ENCODE measurements at places on chromosomes 3 and 15.

DNA sequence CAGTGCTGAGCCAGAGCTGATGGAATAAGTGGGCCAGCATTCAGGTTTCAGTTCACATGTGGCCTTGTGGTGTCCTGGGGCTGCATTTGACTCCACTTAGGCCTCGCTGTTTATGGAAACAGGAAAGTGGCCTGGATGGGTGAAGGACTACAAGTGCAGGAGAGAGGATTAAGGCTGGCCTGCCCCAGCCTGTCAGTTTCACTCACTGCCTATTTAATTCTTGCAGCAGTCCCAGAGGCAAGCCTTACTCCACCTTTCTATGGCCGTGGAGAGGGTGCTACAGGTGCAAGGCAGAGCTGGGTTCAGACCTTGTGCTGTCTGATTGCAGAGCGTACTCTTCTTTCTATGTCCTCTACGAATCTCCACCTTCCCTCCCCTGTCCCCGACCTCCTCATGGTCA, 37.7 kb downstream of the ABHD17C start:
- no peak for DNase-seq

DNA sequence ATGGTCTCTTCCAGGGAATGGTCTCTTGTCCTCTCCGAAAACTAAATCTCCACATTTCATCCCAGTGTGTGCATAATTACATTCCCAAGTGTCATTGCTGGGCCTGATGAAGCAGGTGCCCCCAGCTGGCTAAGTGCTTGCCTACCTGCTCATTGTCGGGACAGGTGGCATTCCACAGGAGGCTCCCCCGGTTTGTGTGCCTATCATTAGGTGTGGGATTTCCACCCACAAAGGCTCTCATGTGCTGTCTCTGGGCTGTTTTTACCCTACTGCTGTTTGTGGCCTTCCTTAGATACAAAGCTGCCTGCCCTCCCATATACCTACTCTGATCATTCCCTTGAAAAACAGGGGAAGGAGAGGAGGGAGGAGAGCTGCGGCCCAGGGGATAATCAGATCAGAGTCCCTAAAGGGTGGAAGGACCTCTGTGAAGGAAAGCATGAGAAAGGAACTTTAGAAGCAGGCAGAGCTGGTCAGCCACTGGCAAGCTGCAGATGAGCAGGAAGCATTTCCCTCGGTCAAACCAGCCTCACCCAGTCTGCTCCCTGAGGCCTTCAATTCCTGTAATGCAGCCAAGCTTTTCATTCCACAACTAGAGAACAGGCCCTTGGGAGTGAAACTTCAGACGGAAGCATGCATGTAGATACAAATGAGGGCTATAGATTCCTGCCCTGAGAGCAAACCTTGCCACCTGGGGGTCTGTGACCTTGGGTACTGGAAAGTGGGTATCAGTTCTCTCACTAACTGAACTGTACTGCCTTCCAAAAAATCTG, 60.7 kb upstream of the HEG1 start:
- DNase-seq = no peak

- no peak for DNase-seq
Measured at GRCh38 chr3:195769551-195769950, 42.2 kb downstream of the MUC4 start.

DNA sequence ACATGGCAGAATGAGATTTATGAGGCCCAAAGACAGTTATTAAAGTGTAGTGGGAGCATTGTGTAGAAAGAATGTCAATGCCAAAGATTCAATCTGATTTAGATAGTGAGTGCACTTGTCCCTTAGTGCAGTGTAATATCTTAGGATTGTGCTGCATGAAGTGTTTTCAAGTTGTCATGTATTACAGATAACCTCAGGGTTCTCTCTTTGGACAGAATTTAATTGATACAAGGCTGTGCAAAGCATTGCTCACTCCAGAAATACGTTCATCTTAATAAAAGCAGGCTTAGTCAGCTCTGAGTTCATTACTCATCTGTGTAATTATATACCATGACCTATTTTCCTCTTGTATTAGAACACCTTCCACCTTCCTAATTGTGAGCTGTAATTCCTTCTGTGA, 16.0 kb upstream of the GPR171 start:
- no peak for DNase-seq

GRCh38 chr3:110459021-110459420, 612.6 kb upstream of the NECTIN3 start:
- DNase-seq = no peak

GRCh38 chr3:5231487-5231886, 44.0 kb downstream of the EDEM1 start:
- DNase-seq = no peak

DNA sequence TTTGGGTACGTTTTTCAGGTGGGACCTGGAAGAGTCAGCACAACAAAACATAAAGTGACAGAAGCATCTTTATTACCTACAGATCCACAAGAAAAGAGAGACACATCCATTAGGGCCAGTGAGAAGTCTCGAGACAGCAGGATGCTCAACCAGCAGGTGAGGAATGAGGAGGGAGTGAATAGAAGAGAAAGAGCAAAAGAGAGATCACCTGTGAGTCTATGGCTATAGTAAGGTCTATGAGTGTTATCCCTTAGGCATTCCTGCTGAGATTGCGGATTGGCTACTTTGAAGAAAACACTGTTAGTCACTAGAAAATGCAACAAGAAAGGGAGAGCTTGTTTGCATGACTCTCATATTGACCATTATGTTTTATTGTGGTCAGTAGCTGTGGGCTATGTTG, 1556.2 kb upstream of the GBE1 start:
- no peak for DNase-seq

- no peak for DNase-seq
Measured at GRCh38 chr3:183307749-183308148, 54.7 kb downstream of the B3GNT5 start.

DNA sequence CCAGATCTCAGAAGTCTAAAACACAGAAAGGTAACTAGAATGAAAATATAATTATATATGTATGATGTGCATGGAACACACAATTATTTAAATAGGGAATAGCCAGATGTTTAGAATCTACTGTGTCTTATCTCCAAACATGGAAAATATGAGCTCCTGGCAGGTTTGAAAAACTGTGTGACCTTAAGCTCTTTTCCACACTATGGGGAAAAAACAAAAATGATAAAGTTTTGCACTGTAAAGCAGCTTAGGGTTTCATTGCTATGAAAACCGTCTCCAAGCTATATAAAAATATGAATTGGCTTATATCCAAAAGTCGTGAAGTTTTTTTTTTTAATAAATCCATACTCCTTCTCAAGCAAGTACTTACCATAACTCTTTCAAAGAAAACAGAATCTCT, 159.8 kb downstream of the ERC2 start:
- DNase-seq = no peak
